Left lung (tissue), 14 donors: ENCODE measurements at places on chromosomes 12 and 14. TPM values are rescaled to one million over a fixed set of nuclear protein-coding genes. Genes with fewer than 3 reads are reported as not detected.

- DNase-seq = no peak
- H3K4me3 ChIP-seq = no peak overlapping the region
- H3K4me1 ChIP-seq = no peaks in the 10 kb centered on the region
- H3K27ac ChIP-seq = no peak overlapping the region
These were observed 5.5 kb upstream of the CELA1 start for GRCh38 chr12:51351913-51352532.

GRCh38 chr12:89351489-89352241 is 636 bp downstream of the DUSP6 start:
- no peak for DNase-seq
- H3K36me3 ChIP-seq = no peaks in the 10 kb centered on the region
- peak overlapping the region; percentile 100 for H3K27ac ChIP-seq
- no peaks in the 10 kb centered on the region for H3K27me3 ChIP-seq

- H3K36me3 ChIP-seq = no peaks in the 10 kb centered on the region
- no peaks in the 10 kb centered on the region for H3K4me1 ChIP-seq
- DNase-seq = peak; percentile 23
- H3K4me3 ChIP-seq = no peak overlapping the region
- H3K27me3 ChIP-seq = no peaks in the 10 kb centered on the region
- H3K27ac ChIP-seq = no peak overlapping the region
These were observed 6.8 kb downstream of the MYH6 start for GRCh38 chr14:23401291-23401690.

DNA sequence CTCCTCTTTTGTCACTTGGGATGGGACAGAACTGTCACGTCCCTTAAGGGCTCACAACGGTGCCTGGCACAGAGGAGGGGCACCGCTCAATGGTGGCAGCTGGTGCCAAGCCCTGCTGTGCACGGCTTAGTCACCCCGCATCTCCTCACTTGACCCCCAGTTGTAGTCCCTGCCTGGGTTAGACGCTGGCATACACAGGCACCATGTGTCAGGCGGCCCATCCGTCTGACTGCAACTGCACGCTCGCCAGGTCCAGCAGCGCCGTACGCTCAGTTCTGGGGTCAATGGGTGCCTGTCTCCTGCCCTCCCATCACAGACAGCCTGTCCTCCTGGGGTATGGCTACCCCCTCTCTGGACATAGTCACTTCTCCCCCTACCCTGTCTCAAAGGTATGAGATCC is 1.6 kb upstream of the PACS2 start:
- H3K4me3 ChIP-seq = no peak overlapping the region
- no peak for DNase-seq
- H3K27ac ChIP-seq = no peak overlapping the region

RHEBL1 gene
- total RNA-seq = 1.1 TPM

GRCh38 chr12:65958456-65958855 is 134.2 kb downstream of the HMGA2 start:
- H3K27me3 ChIP-seq = no peaks in the 10 kb centered on the region
- H3K4me1 ChIP-seq = peaks cover 3% of the 10 kb centered on the region
- H3K4me3 ChIP-seq = no peak overlapping the region

DNA sequence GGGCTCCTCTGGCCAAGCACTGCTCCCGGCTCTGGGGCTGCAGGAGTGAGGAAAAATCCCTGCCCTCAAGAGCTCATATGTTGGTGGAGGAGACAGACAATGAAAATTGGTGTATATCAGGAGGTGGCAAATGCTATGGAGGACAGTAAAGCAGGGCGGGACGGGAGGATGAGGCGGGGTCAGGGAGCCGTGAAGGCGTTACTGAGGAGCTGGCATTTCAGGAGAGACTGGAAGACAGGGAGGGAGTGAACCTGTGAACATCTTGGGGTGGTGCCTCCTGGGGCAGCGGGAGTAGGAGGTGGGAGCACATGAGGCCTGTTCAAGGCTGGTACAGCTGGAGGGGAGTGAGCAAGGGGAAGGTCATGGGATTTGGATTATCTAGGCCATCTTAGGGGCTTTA is 26.6 kb downstream of the TSPAN9 start:
- DNase-seq = no peak
- H3K27ac ChIP-seq = no peak overlapping the region
- no peaks in the 10 kb centered on the region for H3K36me3 ChIP-seq
- no peak overlapping the region for H3K4me3 ChIP-seq
- no peaks in the 10 kb centered on the region for H3K27me3 ChIP-seq

- no peak for DNase-seq
- no peak overlapping the region for H3K27ac ChIP-seq
- no peaks in the 10 kb centered on the region for H3K36me3 ChIP-seq
- H3K4me1 ChIP-seq = no peaks in the 10 kb centered on the region
- no peaks in the 10 kb centered on the region for H3K27me3 ChIP-seq
These were observed 62.7 kb downstream of the TTC6 start for GRCh38 chr14:37658156-37658555.

FAIM2 gene
- total RNA-seq = 1.7 TPM

GRCh38 chr14:69360438-69361108 is 37.5 kb downstream of the ERH start:
- no peaks in the 10 kb centered on the region for H3K4me1 ChIP-seq
- no peaks in the 10 kb centered on the region for H3K36me3 ChIP-seq
- no peak for DNase-seq
- no peak overlapping the region for H3K4me3 ChIP-seq
- H3K27ac ChIP-seq = no peak overlapping the region

AACS gene
- total RNA-seq = 36.9 TPM

- H3K4me3 ChIP-seq = no peak overlapping the region
- H3K4me1 ChIP-seq = peaks cover 6% of the 10 kb centered on the region
- no peak for DNase-seq
- no peaks in the 10 kb centered on the region for H3K36me3 ChIP-seq
- no peaks in the 10 kb centered on the region for H3K27me3 ChIP-seq
These were observed 62.2 kb downstream of the TSPAN11 start for GRCh38 chr12:30988646-30989286.

WSCD2 gene
- total RNA-seq = 0.29 TPM

DNA sequence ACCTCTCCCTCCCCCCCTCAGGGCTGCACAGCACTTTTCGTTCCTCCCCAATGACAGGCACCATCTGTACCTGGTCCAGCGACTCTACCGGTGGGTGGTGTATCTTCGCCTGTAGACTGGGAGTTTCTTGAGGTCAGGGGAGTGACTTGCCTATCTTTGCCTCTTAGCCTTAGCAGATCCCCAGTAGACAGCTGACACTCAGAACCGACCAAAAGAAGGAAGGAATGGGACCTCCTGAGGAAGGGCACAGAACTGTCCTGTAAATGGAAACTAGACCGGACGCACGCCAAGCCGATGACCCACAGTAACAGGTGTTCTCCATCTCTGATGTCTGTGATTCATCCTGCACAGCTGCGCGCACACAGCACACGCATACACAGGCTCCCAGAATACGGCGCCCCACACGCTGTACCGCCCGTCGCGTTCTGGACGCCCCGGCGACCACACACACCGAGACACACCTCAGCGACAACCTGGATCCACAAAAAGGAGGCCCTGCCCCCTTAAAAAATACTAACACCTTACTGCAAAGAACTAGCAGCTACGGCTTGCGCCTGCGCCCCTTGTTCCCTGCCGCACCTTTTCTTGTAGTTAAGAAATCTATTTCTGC is 673 bp upstream of the TTC9 start:
- H3K27me3 ChIP-seq = peaks cover 53% of the 10 kb centered on the region
- peak; percentile 14 for DNase-seq
- peak overlapping the region; percentile 56 for H3K4me3 ChIP-seq
- H3K4me1 ChIP-seq = peaks cover 20% of the 10 kb centered on the region
- peak overlapping the region; percentile 37 for H3K27ac ChIP-seq

GRCh38 chr12:77047341-77048109 is 17.8 kb downstream of the E2F7 start:
- peaks cover 4% of the 10 kb centered on the region for H3K36me3 ChIP-seq
- no peaks in the 10 kb centered on the region for H3K27me3 ChIP-seq
- no peaks in the 10 kb centered on the region for H3K4me1 ChIP-seq

GRCh38 chr12:66393890-66394289 is 91.6 kb downstream of the HELB start:
- H3K4me3 ChIP-seq = no peak overlapping the region
- no peak for DNase-seq
- no peaks in the 10 kb centered on the region for H3K36me3 ChIP-seq

TPPP2 gene
- not detected for total RNA-seq

TAS2R42 gene
- not detected for total RNA-seq

- H3K27ac ChIP-seq = no peak overlapping the region
- DNase-seq = no peak
- H3K27me3 ChIP-seq = no peaks in the 10 kb centered on the region
- H3K36me3 ChIP-seq = no peaks in the 10 kb centered on the region
These were observed 26.9 kb upstream of the PTGDR start for GRCh38 chr14:52240623-52241022.

DNA sequence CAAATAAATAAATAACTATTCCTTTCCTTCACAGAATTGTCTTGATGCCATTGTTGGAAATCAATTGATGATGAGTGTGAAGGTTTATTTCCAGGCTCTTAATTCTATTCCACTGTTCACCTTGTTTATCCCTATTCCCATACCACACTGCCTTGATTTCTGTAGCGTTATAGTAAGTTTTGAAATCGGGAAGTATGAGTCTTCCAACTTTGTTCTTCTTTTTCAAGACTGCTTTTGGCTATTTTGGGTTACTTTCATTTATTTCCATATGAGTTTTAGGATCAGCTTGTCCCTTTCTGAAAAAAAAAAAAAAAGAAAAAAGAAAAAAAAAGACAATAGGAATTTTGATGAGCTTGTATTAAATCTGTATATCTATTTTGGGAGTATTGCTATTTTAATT is 9.3 kb upstream of the CDK2AP1 start:
- no peaks in the 10 kb centered on the region for H3K4me1 ChIP-seq
- H3K4me3 ChIP-seq = no peak overlapping the region
- no peaks in the 10 kb centered on the region for H3K27me3 ChIP-seq
- no peak for DNase-seq
- no peaks in the 10 kb centered on the region for H3K36me3 ChIP-seq

DNA sequence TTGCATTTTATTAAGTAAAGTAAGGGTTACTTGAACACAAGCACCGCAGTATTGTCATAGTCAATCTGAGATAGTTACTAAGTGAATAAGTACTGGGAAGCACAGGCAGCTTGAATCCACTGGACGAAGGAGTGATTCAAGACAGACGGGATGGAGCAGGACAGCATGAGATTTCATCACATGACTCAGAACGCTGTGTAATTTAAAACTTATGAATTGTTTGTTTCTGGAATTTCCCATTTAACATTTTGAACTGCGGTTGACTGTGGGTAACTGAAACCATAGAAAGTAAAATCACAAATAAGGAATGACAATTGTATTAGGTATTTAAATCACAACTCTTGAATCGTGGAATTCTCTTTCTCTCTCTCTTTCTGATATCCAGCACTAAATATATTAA is 1630.4 kb upstream of the SEL1L start:
- no peak for DNase-seq
- no peak overlapping the region for H3K4me3 ChIP-seq
- no peaks in the 10 kb centered on the region for H3K27me3 ChIP-seq
- no peak overlapping the region for H3K27ac ChIP-seq

RIMBP2 gene
- total RNA-seq = 0.58 TPM

- H3K4me3 ChIP-seq = no peak overlapping the region
- no peaks in the 10 kb centered on the region for H3K4me1 ChIP-seq
- DNase-seq = no peak
These were observed 251.2 kb downstream of the ACSS3 start for GRCh38 chr12:81329085-81329484.

- no peaks in the 10 kb centered on the region for H3K36me3 ChIP-seq
- no peak overlapping the region for H3K4me3 ChIP-seq
- H3K27me3 ChIP-seq = no peaks in the 10 kb centered on the region
- no peaks in the 10 kb centered on the region for H3K4me1 ChIP-seq
- no peak overlapping the region for H3K27ac ChIP-seq
- no peak for DNase-seq
These were observed 20.6 kb upstream of the KLRF1 start for GRCh38 chr12:9806714-9807113.

GRCh38 chr14:68278576-68279436 is 459.2 kb downstream of the RAD51B start:
- no peaks in the 10 kb centered on the region for H3K36me3 ChIP-seq
- no peak overlapping the region for H3K4me3 ChIP-seq
- H3K27ac ChIP-seq = no peak overlapping the region
- no peaks in the 10 kb centered on the region for H3K27me3 ChIP-seq
- peaks cover 17% of the 10 kb centered on the region for H3K4me1 ChIP-seq

DNA sequence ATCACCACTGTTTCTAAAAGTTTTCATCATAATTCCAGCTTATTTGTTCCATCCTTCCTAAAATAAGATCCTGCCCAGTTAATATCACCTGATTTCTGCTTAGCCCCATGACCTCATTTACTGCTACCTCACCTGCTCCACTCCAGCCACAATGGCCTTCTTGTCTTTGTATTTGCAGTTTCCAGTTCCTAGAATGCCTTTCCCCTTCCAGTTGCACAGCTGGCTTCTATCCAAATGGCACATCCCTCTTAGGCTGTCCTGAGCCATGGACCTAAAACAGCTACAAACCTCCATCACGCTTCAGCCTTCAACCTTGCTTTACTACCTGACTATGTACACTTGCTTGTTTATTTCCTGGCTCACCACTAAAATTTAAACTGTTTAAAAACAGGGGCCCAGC is 6.5 kb upstream of the LGMN start:
- H3K4me1 ChIP-seq = peaks cover 11% of the 10 kb centered on the region
- no peak for DNase-seq
- H3K4me3 ChIP-seq = no peak overlapping the region
- H3K27me3 ChIP-seq = peaks cover 8% of the 10 kb centered on the region
- H3K36me3 ChIP-seq = no peaks in the 10 kb centered on the region

- H3K27me3 ChIP-seq = peaks cover 93% of the 10 kb centered on the region
- DNase-seq = no peak
- H3K4me1 ChIP-seq = no peaks in the 10 kb centered on the region
- H3K27ac ChIP-seq = no peak overlapping the region
- no peak overlapping the region for H3K4me3 ChIP-seq
- H3K36me3 ChIP-seq = no peaks in the 10 kb centered on the region
These were observed 421 bp downstream of the RTL1 start for GRCh38 chr14:100903134-100903468.
